ENCODE measurements at places on chromosomes 1 and 21. TPM values are rescaled to one million over a fixed set of nuclear protein-coding genes. Genes with fewer than 3 reads are reported as not detected.

- no peak overlapping the region for H3K27ac ChIP-seq
- H3K36me3 ChIP-seq: no peaks in the 10 kb centered on the region
- no peak for DNase-seq
- peaks cover 7% of the 10 kb centered on the region for H3K27me3 ChIP-seq
- peaks cover 4% of the 10 kb centered on the region for H3K4me1 ChIP-seq
These were observed 1.9 kb upstream of the TFAP2E start for GRCh38 chr1:35571263-35571662.

- H3K27ac ChIP-seq: no peak overlapping the region
- no peaks in the 10 kb centered on the region for H3K4me1 ChIP-seq
- H3K36me3 ChIP-seq: no peaks in the 10 kb centered on the region
- DNase-seq: no peak
- H3K4me3 ChIP-seq: no peak overlapping the region
- no peaks in the 10 kb centered on the region for H3K27me3 ChIP-seq
These were observed 110.4 kb downstream of the RNF220 start for GRCh38 chr1:44515416-44515815.

DNA sequence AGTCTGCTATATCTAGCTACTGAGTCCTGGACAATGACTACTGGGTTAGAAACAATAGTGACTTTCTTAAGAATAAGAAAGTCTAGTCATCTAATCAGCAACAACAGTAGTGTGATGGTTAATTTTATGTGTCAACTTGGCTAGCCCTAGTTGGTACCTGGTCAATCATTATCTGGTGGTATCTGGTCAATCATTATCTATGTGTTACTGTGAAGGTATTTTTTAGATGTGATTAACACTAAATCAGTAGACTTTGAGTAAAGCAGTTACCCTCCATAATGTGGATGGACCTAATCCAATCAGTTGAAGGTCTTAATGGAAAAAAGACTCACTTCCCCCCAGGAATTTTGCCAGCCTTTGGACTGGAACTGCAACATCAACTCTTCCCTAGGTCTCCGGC lies 312.6 kb downstream of the SIPA1L2 start:
- no peaks in the 10 kb centered on the region for H3K4me1 ChIP-seq
- no peak overlapping the region for H3K4me3 ChIP-seq
- DNase-seq: no peak
- H3K36me3 ChIP-seq: no peaks in the 10 kb centered on the region
- no peaks in the 10 kb centered on the region for H3K27me3 ChIP-seq

- H3K36me3 ChIP-seq: peaks cover 10% of the 10 kb centered on the region
- DNase-seq: no peak
- H3K4me3 ChIP-seq: no peak overlapping the region
- H3K27ac ChIP-seq: no peak overlapping the region
- H3K4me1 ChIP-seq: no peaks in the 10 kb centered on the region
- H3K27me3 ChIP-seq: no peaks in the 10 kb centered on the region
These were observed 14.7 kb downstream of the TMCO1 start for GRCh38 chr1:165753934-165754333.

GRCh38 chr1:1777583-1777899 lies 729 bp downstream of the NADK start:
- no peaks in the 10 kb centered on the region for H3K27me3 ChIP-seq
- H3K4me3 ChIP-seq: peak overlapping the region; percentile 85
- H3K4me1 ChIP-seq: peaks cover 66% of the 10 kb centered on the region
- peak overlapping the region; percentile 94 for H3K27ac ChIP-seq
- no peak for DNase-seq

DNA sequence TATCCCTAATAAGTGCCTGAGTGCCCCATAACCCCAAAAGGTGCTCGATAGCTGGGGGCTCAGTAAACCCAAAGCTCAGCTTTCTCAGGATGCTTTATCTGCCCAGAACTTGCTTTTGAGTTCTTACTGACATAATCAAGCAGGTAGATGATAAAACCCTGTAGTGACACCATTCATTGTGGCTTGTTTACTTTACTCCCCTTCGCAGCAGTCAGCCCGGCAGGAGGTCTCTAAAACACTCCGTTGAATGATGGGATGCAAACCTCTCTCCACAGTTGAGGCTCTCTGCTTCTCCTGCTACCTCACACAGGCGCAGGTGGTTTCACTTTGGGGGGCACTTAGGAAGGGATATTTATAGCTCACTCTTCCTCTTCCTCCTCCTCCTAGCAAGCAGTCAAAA lies 349.4 kb downstream of the HLX start:
- no peaks in the 10 kb centered on the region for H3K36me3 ChIP-seq
- no peak for DNase-seq
- H3K4me3 ChIP-seq: no peak overlapping the region
- no peaks in the 10 kb centered on the region for H3K27me3 ChIP-seq
- no peak overlapping the region for H3K27ac ChIP-seq

DNA sequence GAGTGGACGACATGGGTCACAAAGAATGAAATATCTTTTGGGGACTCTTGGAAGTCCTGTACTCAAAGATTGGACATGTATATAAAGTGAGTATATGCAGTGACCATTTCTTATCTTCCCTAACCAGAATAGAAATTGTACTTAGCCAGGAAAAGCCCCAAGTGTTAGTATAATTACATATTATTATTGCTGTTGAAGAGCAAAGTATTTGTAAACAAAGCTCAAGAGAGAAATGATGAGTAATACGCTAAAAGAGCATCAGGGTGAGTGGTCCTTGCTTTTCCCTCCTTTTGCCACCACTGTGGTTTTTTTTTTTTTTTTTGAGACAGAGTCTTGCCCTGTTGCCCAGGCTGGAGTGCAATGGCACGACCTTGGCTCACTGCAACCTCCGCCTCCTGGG lies 6.4 kb upstream of the CGN start:
- no peaks in the 10 kb centered on the region for H3K4me1 ChIP-seq
- no peaks in the 10 kb centered on the region for H3K27me3 ChIP-seq
- H3K27ac ChIP-seq: no peak overlapping the region
- H3K4me3 ChIP-seq: no peak overlapping the region
- DNase-seq: no peak

DNA sequence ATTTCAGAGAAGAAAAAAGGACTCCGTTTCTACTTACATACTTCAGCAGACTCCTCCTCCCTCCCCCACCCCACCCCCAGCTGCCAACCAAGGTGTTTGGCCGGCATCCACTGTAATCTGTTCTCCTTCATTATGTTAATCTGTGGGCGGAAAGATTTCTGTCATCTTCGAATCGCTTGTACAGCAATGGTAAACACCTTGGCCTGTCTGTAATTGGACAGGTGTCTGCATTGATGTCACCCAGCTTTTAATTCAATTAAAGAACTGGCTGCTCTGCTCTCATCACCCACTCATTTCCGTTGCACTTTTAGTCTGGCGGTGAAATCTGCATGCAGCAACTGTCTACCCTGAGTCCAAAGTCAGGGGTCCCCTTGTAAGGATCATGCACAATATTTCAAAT lies 368.6 kb downstream of the USH2A start:
- H3K4me3 ChIP-seq: no peak overlapping the region
- no peaks in the 10 kb centered on the region for H3K4me1 ChIP-seq
- no peaks in the 10 kb centered on the region for H3K36me3 ChIP-seq
- no peaks in the 10 kb centered on the region for H3K27me3 ChIP-seq

- H3K27ac ChIP-seq: no peak overlapping the region
- no peaks in the 10 kb centered on the region for H3K36me3 ChIP-seq
- DNase-seq: no peak
- peaks cover 16% of the 10 kb centered on the region for H3K4me1 ChIP-seq
- H3K27me3 ChIP-seq: no peaks in the 10 kb centered on the region
These were observed 27.7 kb downstream of the S100A6 start for GRCh38 chr1:153507926-153508583.

DNA sequence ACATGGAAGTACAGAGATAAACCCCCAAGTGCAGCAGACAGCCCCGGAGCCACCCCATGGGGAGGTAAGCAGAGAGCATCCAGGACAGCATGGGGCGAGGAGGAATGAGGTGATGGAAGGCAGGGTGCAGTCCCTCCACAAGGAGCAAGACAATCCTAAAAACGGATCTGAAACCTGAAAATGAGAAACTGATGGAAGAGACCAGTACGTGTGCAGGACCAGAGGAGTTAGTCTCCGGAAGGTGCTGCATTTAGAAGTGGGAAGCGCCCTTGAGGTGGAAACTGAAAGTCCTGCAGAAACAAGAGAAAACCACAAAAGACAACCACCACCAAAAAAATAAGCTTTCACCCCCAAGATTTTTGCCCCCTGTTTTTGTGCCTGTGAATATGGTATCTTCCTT lies 17.4 kb upstream of the DDOST start:
- no peaks in the 10 kb centered on the region for H3K4me1 ChIP-seq
- no peak overlapping the region for H3K4me3 ChIP-seq
- H3K36me3 ChIP-seq: no peaks in the 10 kb centered on the region
- H3K27ac ChIP-seq: no peak overlapping the region
- no peaks in the 10 kb centered on the region for H3K27me3 ChIP-seq

DNA sequence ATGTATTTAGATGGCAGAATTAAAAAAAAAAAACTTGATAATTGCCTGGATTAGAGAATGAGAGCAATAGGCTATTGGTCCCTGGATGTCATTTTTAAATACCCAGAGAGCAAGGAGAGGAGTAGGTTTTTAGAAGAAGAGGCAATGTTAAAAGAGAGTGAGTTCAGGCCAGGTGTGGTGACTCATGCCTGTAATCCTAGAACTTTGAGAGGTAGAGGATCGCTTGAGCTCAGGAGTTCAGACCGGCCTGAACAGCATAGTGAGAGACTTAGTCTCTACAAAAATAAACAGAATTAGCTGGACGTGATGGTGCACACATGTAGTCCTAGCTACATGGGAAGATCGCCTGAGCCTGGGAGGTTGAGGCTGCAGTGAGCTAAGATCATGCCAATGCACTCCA lies 15.9 kb upstream of the MUTYH start:
- H3K36me3 ChIP-seq: no peaks in the 10 kb centered on the region
- DNase-seq: no peak
- peaks cover 14% of the 10 kb centered on the region for H3K4me1 ChIP-seq
- H3K4me3 ChIP-seq: no peak overlapping the region

DNA sequence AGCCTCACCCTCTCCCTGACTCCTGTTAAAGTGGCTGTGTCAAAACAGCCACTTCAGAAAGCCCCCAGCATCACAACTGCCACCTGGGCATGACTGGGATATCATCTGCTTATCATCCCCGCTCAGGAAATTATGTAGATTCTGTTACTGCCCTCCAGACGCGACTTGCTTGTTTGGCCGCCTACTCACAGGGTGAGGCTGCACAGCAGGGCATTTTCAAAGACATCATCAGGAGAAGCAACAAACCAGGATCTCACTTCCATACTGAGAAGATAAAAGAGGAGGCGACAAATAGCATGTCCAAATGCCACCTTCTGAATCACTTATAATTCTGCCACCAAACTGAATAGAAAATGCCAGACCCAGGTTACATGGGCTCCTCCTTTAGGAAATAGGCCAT lies 94.8 kb downstream of the MIS18A start:
- H3K4me3 ChIP-seq: no peak overlapping the region
- H3K4me1 ChIP-seq: no peaks in the 10 kb centered on the region
- H3K36me3 ChIP-seq: no peaks in the 10 kb centered on the region
- DNase-seq: no peak
- H3K27ac ChIP-seq: no peak overlapping the region
- no peaks in the 10 kb centered on the region for H3K27me3 ChIP-seq

DNA sequence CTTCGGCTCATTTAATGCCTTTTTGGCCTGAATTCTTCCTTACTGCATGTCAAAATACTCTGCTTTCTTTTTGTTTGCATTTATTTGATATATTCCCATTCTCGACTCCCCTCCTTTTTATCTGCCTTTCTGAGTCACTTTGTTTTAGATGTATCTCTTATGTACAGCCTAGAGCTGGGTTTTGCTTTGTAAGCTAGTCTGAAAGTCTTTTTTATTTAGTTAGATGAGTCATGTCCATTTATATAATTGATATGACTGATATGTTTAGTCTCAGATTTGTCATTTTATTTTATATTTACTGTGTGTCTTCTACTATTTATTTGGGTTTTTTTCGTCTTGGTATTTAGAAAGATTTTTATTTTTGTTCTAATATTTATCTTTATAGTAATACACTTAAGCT lies 33.6 kb upstream of the GNG5 start:
- H3K27ac ChIP-seq: no peak overlapping the region
- H3K27me3 ChIP-seq: no peaks in the 10 kb centered on the region
- no peak for DNase-seq
- no peaks in the 10 kb centered on the region for H3K36me3 ChIP-seq
- no peak overlapping the region for H3K4me3 ChIP-seq

DNA sequence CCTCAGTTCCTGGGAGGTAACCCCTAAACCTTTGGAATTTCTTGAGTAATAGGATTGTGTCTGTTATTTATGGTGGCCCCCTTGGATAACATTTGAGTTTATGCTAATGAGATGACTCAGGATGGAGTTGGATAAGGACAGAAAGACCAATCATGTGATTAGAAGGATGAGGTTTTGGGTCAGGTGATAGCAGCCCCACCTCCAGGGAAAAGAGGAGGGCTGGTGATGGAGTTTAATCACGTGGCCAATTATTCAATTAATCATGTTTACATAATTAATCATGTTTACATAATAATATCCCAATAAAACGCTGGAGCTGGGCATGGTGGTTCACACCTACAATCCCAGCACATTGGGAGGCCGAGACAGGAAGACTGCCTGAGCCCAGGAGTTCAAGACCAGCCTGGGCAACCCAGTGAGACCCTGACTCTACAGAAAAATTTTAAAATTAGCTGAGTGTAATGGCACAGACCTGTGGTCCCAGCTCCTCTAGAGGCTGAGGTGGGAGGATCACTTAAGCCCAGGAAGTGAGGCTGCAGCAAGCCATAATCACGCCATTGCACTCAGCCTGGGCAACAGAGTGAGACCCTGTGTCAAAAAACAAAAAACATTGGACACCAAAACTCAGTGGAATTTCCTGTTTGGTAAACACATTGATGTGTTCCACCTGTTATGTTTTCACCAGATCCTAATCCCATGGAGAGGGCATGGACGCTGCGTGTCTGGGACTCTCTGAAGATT lies 73.3 kb downstream of the NUP210L start:
- DNase-seq: no peak
- no peak overlapping the region for H3K27ac ChIP-seq
- H3K27me3 ChIP-seq: no peaks in the 10 kb centered on the region
- H3K36me3 ChIP-seq: no peaks in the 10 kb centered on the region
- H3K4me1 ChIP-seq: no peaks in the 10 kb centered on the region
- no peak overlapping the region for H3K4me3 ChIP-seq

- no peaks in the 10 kb centered on the region for H3K36me3 ChIP-seq
- DNase-seq: no peak
- H3K27ac ChIP-seq: no peak overlapping the region
- H3K27me3 ChIP-seq: no peaks in the 10 kb centered on the region
These were observed 88.2 kb downstream of the ZSCAN20 start for GRCh38 chr1:33560680-33561079.

- no peak overlapping the region for H3K4me3 ChIP-seq
- H3K27ac ChIP-seq: no peak overlapping the region
- H3K36me3 ChIP-seq: peaks cover 15% of the 10 kb centered on the region
- no peak for DNase-seq
- H3K4me1 ChIP-seq: peaks cover 19% of the 10 kb centered on the region
These were observed 5.9 kb downstream of the IGSF8 start for GRCh38 chr1:160092366-160093068.

- H3K36me3 ChIP-seq: no peaks in the 10 kb centered on the region
- no peaks in the 10 kb centered on the region for H3K4me1 ChIP-seq
- no peak for DNase-seq
These were observed 72.3 kb upstream of the ERG start for GRCh38 chr21:38570596-38570995.

Gene RXRG
- total RNA-seq: 1.3 TPM

Gene C8A
- not detected for total RNA-seq

Gene GNAT2
- not detected for total RNA-seq

Gene SRP9
- total RNA-seq: 293 TPM

Gene F13B
- not detected for total RNA-seq

Measured in thyroid gland (tissue), 4 donors.